ENCODE measurements at places on chromosomes 3 and 15. TPM values are rescaled to one million over a fixed set of nuclear protein-coding genes. Genes with fewer than 3 reads are reported as not detected.

SOX2 gene
- total RNA-seq, result 0.51 TPM

KCNMB2 gene
- total RNA-seq, result 18.2 TPM

C2CD4A gene
- 0.16 TPM for total RNA-seq

RBP2 gene
- total RNA-seq, result not detected

GP9 gene
- total RNA-seq, result not detected

GPX1 gene
- 121 TPM for total RNA-seq

DNA sequence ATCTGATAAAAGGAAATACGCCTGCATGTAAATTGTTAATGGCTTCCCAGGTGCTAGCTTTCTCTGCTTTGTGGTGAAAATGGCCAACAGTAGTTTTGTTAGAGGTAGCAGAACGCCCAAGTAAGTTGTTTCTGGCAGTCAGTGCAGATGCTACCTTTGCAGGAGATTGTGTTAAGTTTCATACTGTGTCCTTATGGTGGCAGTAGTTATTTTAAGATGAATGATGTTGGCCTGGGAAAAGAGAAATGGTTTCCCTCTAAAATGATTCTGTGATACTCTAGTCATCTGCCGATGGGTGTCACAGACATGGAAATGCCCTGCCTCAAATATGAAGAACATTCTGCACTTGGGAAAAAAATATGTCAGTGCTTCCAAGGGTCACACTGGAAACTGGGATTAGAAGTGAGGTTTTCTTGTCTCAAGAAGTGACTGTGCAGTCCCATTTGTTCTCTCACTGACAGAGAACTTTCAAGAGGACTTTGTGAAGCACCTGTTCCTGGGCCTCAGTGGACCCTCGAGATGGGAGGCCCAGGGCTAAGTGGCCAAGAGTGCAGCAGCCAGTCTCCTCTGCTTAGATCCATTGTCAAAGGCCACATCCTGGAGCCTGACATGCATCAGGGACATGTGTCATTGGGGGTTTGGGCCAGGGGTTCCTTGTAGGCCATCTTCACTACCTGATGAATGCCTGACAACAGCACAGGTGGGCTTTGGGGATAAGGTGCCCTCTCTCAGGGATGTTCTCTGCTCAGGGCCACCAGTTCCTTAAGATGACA, 393.3 kb downstream of the CACNA2D3 start:
- no peak for DNase-seq
- H3K36me3 ChIP-seq, result no peaks in the 10 kb centered on the region
- no peaks in the 10 kb centered on the region for H3K4me1 ChIP-seq
- H3K27ac ChIP-seq, result no peak overlapping the region

- no peaks in the 10 kb centered on the region for H3K27me3 ChIP-seq
- no peak for DNase-seq
- peak overlapping the region; percentile 90 for H3K27ac ChIP-seq
- no peak overlapping the region for H3K4me3 ChIP-seq
- H3K4me1 ChIP-seq, result peaks cover 55% of the 10 kb centered on the region
- no peaks in the 10 kb centered on the region for H3K36me3 ChIP-seq
Observed at GRCh38 chr3:52279596-52279995, 1.1 kb upstream of the WDR82 start.

GRCh38 chr15:44368370-44368769, 59.1 kb upstream of the CTDSPL2 start:
- no peak overlapping the region for H3K4me3 ChIP-seq
- no peak for DNase-seq
- H3K36me3 ChIP-seq, result no peaks in the 10 kb centered on the region
- no peaks in the 10 kb centered on the region for H3K4me1 ChIP-seq

DNA sequence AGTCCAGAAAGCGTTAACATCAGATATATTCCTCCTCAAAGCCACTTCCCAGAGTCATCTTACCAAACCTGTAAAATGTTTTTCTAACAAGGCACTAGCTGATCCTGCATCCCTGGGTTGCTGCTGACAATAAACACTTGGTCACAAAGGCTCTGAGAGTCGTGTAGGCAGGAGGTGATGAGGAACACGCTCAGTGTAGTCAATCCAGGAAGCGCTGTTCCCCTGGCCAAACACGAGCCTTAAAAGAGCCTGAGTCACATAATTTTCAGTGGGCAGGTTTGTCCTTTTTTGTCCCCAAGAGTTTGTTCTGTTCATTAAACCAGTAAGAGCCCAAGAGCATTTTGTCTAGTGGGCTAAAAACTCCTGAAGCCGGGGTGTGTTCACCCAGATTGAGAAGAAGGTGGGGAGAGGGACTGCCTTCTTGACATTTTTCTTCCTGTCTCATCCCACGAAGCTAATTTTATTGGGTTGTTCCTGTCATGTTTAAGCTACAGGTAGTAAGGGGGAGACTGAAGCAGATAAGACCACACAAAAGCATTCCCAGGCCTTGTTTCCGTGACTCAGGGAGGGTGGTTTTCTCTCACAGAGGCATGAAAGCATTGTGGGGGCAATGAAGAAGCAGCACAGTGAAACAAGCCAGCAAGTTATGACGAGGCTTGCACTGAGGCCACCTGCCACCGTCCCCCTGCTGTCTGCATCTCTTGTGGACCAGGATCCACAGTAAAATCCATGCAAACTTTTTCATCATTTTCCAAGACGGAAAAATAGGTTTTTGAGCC, 73.7 kb downstream of the FOXB1 start:
- H3K27me3 ChIP-seq, result no peaks in the 10 kb centered on the region
- H3K4me3 ChIP-seq, result no peak overlapping the region
- no peaks in the 10 kb centered on the region for H3K4me1 ChIP-seq
- no peak overlapping the region for H3K27ac ChIP-seq
- no peak for DNase-seq

DNA sequence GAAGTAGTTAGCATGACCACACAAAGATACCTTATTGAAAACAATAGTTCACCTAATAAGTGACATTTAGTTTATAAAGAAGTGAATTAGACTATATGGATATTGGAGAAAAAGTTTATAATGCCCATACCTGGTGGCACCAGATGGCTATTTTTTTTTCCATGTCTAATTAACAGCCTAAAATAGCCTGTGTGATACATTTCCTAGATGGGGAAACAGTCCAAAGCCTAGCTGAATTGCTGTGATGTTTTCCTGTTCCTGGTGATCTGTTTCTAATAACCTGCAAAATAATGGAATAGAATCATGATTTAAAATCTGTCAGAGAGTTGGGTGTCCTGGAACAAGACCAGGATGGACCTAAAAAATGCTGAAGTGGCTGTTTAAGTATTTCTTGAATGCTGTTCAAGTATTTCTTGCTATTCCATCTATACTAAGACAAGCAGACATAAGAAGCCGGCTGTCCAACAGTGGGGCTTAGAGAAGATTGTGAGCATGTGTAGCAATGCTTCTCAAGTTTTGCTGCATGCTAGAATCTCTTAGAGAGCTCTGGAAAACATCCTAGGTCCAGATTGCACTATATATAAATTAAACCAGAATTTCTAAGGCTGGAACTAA, 31.3 kb downstream of the LRRC3B start:
- no peak overlapping the region for H3K4me3 ChIP-seq
- H3K27ac ChIP-seq, result no peak overlapping the region
- H3K27me3 ChIP-seq, result no peaks in the 10 kb centered on the region
- H3K4me1 ChIP-seq, result peaks cover 12% of the 10 kb centered on the region
- H3K36me3 ChIP-seq, result no peaks in the 10 kb centered on the region
